Stimulated activated CD4-positive, alpha-beta T cell treated with anti-CD3 and anti-CD28 coated beads, Interleukin-15, amount 100 ng/mL, for 1 hour (primary cell): ENCODE measurements at places on chromosomes 11 and 22.

GRCh38 chr22:46272762-46273431 is 5.1 kb downstream of the TTC38 start:
- no peak for DNase-seq

- no peak for DNase-seq
Measured at GRCh38 chr22:35328472-35328885, 28.8 kb downstream of the TOM1 start.

DNA sequence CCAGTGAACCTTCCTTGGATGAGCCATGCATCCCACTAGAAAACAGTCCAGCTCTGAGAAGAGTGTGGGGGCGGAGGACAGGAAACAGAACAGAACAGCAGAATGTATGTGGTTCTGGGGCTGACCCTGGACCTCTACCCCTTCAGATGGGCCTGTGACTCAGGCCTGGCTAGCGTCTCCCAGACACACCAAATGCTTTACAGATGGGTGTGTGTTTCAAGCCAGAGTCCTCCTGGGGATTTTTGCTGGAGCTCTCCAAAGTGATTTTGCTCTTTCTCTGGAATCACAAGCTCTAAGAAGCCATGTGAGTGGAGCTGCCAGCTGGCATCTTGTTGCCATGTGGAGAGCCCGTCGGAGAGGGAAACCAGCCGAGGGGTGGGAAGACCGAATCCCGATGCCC is 13.2 kb upstream of the C1QTNF4 start:
- no peak for DNase-seq

DNA sequence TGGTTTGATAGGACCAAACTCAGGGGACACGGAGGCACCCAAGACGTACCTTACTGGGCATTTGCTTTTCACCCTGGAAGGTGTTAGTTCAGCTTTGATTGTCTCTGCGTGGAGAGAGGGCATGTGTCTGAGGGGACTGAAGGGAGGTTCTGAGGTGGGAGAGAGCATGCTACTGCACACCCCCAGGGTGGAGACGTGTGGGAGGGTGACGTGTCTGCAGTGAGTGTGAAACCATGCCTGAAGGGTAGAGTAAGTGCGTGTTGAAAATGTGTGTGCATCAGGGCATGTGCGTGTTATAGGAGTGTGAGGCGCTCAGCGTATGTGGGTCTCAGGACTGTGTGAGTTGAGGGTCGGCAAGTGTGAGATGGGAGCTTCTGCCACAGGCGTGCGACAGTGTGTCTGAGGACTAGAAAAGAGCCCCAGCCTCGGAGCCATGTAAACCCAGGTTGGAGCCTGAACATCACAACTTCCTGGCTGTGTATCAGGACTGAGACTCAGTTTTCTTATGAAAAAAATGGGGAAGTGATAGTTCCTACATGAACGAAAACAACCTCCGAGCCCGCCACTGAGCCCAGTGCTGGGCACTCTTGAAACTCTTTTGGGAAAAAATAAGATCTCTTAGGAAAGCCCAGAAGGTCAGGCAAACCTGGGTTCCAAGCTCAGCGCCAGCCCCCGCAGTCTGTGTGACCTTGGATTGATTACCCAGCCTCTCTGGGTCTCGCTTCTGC is 11.8 kb upstream of the KCNJ11 start:
- no peak for DNase-seq
